ENCODE measurements at places on chromosomes 3 and 15. TPM values are rescaled to one million over a fixed set of nuclear protein-coding genes. Genes with fewer than 3 reads are reported as not detected.

The SCG3 gene
- 25.4 TPM for total RNA-seq

The PEX5L gene
- 16.4 TPM for total RNA-seq

The PP2D1 gene
- total RNA-seq, result not detected

DNA sequence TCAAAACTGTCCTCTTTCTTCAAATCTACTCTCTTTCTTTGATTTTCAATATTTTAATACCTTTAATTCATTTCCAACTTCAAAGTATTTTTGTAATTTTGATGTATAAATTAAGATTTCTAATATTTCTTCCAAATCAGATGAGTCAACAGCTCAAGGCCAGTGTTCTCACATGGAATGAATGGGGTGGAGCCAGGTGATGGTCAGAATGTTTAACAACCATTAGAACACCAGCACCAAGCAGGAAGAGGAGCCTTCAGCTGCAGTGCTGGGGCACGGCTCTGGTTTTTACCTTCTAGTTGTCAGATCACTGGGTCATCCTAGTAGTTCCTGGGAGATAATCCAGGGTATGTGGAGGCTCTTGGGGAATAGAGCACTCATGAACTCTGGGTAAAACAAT lies 494.5 kb upstream of the PDZRN3 start:
- no peaks in the 10 kb centered on the region for H3K36me3 ChIP-seq
- H3K27me3 ChIP-seq, result no peaks in the 10 kb centered on the region
- no peak overlapping the region for H3K4me3 ChIP-seq
- no peaks in the 10 kb centered on the region for H3K4me1 ChIP-seq

DNA sequence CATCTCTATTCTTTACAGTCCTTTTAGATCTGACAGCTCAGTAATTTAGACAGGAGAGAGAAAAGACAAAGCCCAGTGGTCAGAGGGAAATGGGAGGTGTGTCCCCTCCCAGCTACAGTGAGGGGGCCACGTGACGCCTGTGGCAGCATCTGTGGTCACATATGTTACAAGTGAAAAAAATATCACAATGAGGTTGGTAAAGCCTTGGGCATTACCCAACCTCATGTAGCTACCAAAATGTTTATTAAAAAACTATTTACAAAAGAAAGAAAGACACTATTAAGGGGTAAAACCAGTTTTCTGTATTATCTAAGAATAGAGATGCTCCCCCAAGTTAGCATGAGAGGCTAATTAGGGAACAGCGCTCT lies 42.9 kb upstream of the PLCL2 start:
- no peaks in the 10 kb centered on the region for H3K4me1 ChIP-seq
- H3K27me3 ChIP-seq, result no peaks in the 10 kb centered on the region
- H3K36me3 ChIP-seq, result no peaks in the 10 kb centered on the region
- no peak overlapping the region for H3K27ac ChIP-seq
- DNase-seq, result no peak
- H3K4me3 ChIP-seq, result no peak overlapping the region

- no peak for DNase-seq
- no peaks in the 10 kb centered on the region for H3K27me3 ChIP-seq
- H3K4me1 ChIP-seq, result no peaks in the 10 kb centered on the region
- H3K27ac ChIP-seq, result no peak overlapping the region
These were observed 10.9 kb downstream of the RARB start for GRCh38 chr3:25438791-25439555.

DNA sequence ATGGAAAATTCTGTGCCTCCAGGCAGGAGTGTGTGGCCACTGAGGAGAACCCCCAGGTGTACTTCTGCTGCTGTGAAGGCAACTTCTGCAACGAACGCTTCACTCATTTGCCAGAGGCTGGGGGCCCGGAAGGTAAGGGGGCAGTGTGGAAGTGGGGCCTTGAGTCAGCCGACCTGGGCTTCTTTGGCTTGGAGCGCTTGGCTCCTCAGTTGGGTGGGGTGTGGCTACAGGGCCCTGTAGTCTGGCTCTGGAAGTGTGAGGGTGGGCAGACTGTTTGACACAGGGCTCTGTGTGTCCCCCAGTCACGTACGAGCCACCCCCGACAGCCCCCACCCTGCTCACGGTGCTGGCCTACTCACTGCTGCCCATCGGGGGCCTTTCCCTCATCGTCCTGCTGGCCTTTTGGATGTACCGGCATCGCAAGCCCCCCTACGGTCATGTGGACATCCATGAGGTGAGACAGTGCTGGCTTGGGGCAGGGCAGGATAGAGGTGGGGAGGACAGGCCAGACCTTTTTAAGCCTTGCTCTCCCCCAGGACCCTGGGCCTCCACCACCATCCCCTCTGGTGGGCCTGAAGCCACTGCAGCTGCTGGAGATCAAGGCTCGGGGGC lies 18.2 kb upstream of the EXOG start:
- no peaks in the 10 kb centered on the region for H3K27me3 ChIP-seq
- H3K27ac ChIP-seq, result no peak overlapping the region
- no peak for DNase-seq
- H3K36me3 ChIP-seq, result peaks cover 53% of the 10 kb centered on the region
- no peak overlapping the region for H3K4me3 ChIP-seq
- peaks cover 5% of the 10 kb centered on the region for H3K4me1 ChIP-seq

DNA sequence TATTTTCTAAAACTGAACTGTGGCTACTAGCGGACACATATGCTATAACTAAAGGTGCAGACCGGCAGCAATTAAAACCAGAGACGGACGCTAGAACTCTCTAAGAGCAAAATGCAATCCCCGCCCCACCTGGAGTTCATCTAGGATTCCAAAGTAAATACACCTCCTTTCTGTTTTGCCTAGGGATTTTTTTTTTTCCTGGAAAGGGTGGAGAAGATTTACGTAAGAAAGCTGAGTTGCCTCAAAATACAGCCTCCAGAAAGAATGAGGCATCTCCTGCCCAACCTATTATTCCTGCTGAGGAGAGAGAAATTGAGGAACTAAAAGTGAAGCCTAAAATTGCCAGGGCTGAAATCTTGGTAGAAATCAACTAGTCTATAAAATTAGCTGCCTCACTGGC lies 150.2 kb downstream of the TP63 start:
- H3K27me3 ChIP-seq, result no peaks in the 10 kb centered on the region
- H3K4me1 ChIP-seq, result no peaks in the 10 kb centered on the region
- DNase-seq, result no peak

DNA sequence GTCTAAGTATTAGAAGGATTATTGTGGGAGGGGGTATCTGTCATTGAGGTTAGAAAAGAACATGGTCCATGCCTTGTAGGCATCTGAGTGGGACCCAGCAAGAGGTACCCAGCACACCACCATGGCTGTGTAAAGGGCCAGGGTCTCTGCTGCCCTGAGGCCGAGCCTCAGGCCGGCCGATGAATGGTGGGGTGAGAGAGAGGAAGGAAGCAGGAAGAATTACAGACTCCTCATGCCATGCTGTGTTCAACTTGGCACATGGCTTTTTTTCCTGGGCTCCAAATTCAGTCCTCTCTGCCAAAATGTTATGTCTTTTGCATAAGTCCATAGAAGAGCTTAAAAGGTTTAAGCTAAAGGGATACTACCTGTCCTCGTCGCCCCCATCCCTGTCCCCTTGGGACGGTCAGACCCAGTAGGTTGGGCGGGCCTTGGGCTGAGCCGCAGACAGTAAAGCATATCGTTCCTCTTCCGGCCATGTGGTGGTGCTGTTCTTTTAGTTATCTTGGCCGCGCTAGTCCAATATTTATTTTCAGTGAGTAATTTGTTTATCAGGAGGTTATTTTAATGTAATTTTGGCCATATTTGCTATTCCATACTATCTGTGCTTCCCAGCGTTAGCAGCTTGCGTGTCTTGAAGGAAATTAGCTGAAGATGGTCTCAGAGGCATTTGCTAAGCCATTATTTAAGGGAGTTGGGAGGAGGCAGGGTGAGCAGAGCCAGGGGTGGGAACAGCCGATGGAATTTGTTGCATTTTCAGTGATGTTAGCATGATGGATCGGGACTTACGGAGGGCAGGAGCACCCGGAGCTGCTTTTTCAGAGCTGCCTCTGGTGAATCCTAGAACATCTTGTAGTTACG lies 152.4 kb downstream of the AGBL1 start:
- no peaks in the 10 kb centered on the region for H3K36me3 ChIP-seq
- no peak overlapping the region for H3K27ac ChIP-seq
- no peak overlapping the region for H3K4me3 ChIP-seq
- peak; percentile 51 for DNase-seq
- peaks cover 9% of the 10 kb centered on the region for H3K4me1 ChIP-seq
- no peaks in the 10 kb centered on the region for H3K27me3 ChIP-seq

- H3K27ac ChIP-seq, result no peak overlapping the region
- H3K27me3 ChIP-seq, result no peaks in the 10 kb centered on the region
- H3K4me1 ChIP-seq, result no peaks in the 10 kb centered on the region
- no peak overlapping the region for H3K4me3 ChIP-seq
- no peak for DNase-seq
These were observed 446.0 kb downstream of the GRM7 start for GRCh38 chr3:7306901-7307300.

GRCh38 chr15:100973351-100974111 lies 54.4 kb downstream of the LRRK1 start:
- H3K27ac ChIP-seq, result no peak overlapping the region
- peaks cover 10% of the 10 kb centered on the region for H3K4me1 ChIP-seq
- no peaks in the 10 kb centered on the region for H3K36me3 ChIP-seq
- H3K4me3 ChIP-seq, result no peak overlapping the region
- H3K27me3 ChIP-seq, result peaks cover 54% of the 10 kb centered on the region
- no peak for DNase-seq

GRCh38 chr3:39275052-39275451 lies 4.8 kb downstream of the CX3CR1 start:
- H3K36me3 ChIP-seq, result no peaks in the 10 kb centered on the region
- no peak for DNase-seq

Measured in spinal cord (tissue), 10 donors.